ENCODE measurements at places on chromosomes 7 and 10.

DNA sequence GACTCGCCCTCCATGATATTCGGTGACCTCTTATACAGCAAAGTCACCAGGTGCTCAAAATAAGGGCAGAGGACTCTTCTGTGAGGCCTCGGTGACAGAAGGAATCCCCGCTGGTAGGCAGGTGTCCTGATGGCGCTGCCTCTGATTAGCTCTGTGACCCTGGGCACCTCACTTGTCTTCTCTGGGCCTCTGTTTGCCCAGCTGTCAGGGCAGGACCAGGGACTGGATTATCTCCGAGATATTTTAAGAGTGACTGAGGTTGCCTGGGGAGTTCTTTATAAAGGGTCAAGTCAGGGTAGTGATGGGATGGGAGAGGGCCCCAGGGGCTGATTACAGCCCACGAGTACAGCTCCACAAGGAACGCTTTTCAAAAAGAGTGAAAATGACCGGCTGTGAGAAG is 70.9 kb upstream of the SAMD8 start:
- DNase-seq: no peak

DNA sequence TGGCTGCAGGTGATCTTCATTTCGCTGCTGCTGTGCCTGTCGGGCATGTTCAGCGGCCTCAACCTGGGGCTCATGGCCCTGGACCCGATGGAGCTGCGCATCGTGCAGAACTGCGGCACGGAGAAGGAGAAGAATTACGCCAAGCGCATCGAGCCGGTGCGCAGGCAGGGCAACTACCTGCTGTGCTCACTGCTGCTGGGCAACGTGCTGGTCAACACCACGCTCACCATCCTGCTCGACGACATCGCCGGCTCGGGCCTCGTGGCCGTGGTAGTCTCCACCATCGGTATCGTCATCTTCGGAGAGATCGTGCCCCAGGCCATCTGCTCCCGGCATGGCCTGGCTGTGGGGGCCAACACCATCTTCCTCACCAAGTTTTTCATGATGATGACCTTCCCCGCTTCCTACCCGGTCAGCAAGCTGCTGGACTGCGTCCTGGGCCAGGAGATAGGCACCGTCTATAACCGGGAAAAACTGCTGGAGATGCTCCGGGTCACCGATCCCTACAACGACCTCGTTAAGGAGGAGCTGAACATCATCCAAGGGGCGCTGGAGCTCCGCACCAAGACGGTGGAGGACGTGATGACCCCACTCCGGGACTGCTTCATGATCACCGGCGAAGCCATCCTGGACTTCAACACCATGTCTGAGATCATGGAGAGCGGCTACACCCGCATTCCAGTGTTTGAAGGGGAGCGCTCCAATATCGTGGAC is 1.3 kb downstream of the CNNM2 start:
- DNase-seq: no peak

DNA sequence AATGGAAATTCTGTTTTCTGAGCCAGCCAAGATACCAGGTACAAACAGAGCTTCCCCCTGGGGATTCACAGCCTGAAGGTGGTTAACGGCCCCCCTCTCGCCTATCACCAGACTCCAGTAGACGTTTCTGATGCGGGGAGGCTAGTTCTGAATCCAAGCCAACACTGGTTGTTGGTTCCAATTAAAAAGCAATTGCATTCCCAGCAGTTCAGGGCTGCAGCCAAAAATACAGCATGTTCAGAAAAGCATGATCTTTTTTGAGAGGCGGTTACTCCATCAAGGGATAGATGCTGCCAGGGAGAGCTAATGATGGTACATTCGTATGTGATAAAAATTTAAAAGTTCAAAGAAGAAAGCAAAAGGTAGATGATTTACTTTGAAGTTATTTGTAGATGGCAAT is 481.0 kb downstream of the GALNT17 start:
- no peak for DNase-seq

DNA sequence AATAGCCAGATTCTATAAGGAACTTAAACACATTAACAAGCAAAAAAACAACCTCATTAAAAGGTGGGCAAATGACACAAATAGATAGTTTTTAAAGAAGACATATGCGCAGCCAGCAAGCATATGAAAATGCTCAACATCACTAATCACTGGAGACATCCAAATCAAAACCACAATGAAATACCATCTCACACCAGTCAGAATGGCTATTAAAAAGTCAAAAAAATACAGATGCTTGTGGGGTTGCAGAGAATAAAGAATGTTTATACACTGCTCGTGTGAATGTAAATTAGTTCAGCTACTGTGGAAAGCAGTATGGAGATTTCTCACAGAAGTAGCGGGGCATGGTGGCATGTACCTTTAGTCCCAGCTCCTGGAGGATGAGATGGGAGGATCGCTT is 164.0 kb downstream of the CHRM2 start:
- no peak for DNase-seq

DNA sequence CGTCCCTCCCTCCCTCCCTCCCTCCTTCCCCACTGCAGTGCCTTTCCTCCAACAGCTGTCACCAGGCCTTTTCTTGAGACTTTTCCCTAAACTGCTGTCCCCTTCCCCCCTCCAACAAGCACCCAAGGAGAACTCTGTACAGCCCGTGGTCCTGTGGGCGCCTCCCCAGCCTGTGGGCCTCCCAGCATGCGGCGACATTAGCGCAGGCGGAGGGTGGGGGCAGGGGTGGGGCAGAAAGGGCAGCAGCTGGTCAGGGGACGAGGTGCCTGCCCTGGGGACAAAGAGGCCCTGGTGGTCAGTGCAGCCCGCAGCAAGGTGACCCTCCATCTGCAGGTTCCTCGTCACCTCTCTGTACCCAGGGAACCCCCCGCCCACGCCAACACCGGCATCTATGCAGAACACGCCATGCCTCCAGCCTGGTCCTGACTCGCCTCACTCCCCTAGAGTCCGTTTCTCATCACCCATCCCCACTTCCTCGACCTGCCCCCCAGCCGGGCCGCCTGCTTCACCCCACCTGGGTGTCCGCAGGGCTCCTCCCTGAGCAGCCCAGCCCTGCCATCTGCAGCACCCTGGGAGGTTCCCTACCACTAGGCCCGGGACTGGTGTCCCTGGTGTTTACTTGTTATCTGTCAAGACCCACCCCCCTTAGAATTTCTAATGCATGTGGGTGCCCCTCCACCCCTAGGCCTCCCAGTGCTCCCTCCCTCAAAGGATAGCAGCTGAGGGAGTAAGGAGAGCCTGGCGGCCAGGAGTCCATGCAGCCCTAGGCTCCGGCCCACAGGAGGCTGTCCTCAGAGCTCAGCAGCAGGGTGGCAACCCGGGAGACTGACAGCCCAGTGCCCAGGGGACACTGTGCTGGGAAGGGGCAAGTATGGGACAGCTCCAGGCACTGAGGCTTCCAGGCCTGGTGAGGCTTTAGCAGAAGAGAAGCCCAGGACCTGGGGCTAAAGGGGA is 147.8 kb downstream of the ARHGAP22 start:
- DNase-seq: no peak

- no peak for DNase-seq
Observed at GRCh38 chr10:15238555-15239335, 70.3 kb upstream of the NMT2 start.

- no peak for DNase-seq
Observed at GRCh38 chr10:1175956-1176565, 119.9 kb downstream of the WDR37 start.

DNA sequence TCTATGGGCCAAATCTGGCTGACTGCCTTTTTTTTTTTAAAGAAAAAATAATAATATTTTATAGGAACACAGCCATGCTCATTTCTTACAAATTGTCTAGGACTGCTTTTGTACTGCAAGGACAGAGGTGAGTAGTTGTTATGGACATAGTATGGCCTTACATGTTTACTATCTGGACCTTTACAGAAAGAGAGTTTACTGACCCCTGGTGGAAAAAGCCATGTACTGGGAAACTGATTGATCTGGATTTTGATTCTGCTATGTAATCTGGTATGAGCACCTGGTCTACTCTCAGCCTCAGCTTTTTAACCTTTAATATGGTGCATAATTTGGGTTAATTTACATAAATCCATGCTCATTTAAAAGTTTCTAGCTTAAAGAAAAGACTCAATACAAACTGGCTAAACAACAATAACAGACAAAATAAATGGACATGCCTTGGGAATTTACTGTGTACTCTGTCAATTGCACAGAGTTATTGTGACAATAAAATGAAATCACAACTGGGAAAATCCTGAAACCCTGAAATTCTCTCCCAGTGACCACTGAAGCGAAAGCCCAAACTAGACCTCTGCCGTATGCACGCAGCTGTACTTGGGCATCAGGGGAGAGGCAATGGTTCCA is 260.7 kb downstream of the BMPER start:
- DNase-seq: no peak

DNA sequence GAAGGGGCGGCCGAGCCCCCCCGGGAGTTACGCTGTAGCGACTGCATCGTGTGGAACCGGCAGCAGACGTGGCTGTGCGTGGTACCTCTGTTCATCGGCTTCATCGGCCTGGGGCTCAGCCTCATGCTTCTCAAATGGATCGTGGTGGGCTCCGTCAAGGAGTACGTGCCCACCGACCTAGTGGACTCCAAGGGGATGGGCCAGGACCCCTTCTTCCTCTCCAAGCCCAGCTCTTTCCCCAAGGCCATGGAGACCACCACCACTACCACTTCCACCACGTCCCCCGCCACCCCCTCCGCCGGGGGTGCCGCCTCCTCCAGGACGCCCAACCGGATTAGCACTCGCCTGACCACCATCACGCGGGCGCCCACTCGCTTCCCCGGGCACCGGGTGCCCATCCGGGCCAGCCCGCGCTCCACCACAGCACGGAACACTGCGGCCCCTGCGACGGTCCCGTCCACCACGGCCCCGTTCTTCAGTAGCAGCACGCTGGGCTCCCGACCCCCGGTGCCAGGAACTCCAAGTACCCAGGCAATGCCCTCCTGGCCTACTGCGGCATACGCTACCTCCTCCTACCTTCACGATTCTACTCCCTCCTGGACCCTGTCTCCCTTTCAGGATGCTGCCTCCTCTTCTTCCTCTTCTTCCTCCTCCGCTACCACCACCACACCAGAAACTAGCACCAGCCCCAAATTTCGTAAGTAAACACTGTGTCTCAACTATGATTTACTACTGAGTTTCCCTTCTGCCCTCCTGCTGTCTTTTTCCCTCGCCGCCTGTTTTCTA is 666 bp downstream of the NRG3 start:
- no peak for DNase-seq

DNA sequence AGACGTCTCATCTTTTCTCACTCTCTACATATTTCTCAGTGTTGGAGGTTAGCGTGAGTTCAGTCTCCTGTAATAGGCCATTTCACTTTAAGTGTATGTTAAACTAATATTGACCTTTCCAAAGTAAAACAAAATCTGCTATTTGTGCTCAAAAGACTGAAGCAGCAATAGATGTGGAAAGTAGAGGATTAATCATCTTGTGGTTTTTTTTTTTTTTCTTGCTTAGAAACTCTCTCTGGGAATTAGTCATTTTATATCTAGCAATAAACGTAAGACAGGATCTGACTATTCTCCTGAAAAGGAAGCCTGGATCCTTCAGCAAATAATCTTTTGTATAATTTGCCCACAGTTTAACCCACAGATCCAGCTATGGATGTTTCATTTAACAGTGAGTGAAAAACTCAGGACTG is 81.7 kb downstream of the NRP1 start:
- DNase-seq: no peak
